Vagina (tissue), 2 donors: ENCODE measurements at places on chromosomes 1 and 21.

DNA sequence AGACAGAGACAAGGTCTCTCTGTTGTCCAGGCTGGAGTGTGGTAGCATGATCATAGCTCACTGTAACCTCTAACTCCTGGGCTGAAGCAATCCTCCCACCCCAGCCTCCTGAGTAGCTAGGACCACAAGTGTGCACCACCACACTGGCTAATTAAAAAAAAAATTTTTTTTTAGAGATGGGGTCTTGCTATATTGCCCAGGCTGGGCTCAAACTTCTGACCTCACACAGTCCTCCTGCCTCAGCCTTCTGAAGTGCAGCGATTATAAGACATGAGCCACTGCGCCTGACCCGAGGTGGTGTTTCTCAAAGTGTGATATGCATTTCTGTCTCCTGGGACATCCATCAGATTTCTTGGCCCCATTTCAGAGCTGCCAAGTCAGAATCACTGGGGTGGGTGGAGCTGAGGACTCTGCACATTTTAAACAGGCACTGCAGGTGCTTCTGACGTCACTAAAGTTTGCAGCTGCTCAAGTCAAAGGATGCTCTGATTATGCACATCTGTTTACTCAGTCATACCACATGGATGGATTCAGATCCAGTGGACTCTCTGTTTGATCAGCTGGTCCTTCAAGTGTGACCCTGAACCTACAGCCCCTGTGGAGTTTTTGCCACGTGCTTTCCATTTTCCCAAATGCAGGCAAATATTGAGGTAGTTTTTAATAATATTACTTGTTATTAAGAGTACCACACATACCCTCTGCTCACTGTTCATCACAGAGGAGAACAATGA is 21.4 kb downstream of the TGFB2 start:
- no peak for DNase-seq

DNA sequence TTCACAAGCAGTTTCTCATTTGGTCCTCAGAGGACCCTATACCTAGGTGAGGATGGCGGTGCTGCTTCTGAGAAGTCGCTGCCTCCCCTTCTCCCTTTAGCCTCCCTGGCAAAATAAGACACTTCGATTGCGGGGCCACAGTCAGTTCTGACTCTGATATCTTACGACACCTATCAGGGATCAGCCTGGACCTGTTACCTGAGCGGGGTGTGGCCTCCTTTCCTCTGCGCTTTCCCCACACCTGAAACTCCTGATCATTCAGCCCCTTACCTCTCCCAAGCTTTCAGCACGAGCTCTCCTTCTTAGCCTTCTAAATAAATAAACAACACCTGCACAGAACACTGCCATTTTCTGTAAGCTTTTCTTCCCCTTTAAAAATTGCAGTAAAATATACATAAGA is 24.6 kb upstream of the GPR137B start:
- DNase-seq = no peak

DNA sequence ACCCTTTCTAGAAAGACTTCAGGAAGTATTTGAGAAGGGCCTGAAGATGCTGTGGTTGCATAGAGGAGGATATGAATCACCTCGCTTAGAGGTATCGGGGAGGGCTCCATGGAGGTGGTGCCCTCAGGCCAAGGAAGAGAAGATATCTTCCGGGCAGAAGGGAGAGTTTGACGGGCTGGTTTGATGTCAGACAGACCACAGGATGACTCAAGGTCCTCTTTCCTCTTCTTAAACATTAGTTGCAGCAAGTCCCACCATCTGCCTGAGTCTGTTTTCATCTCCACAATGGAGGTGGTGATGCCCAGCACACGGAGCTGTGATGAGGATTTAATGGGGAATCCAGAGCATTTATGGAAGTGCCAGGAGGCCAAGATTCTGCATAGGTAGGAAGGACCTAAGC is 25.1 kb upstream of the RUNX3 start:
- DNase-seq = no peak

GRCh38 chr21:37531431-37531932 is 164.9 kb downstream of the DYRK1A start:
- DNase-seq = peak; percentile 71

DNA sequence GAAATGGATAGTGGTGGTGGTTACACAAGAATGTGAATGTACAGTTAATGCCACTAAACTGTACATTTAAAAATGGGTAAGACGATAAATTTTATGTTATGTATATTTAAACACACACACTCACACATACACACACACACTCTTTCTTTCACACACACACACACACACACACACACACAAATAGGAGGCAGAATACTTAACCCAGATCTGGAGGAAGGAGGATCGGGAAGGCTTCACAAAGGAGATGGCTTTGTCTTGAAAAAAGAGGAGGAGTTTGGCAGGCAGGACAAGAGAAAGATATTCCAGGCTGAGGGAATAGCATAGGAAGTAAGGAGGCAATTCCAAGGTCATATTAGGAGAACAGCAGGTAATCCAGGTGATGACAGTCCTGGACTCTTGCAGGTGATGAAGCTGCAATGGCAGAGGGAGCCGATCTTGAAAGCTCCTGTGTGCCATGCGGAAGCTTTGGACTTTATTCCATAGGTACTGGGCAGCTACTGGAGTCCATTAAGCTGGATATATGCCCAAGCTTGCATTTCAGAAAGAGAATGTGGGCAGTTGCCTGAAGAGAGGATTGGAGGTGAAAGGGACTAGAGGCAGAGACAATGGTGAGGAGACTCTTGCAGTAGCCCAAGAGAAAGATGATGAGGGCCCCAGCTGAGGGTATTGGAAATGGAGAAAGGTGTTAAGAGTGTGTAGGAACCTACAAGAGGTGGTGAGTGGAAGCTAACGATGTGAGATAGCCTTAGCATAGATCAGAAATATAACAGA is 15.4 kb upstream of the LYST start:
- no peak for DNase-seq

- no peak for DNase-seq
These were observed 14.0 kb downstream of the WNT3A start for GRCh38 chr1:228020686-228021354.

DNA sequence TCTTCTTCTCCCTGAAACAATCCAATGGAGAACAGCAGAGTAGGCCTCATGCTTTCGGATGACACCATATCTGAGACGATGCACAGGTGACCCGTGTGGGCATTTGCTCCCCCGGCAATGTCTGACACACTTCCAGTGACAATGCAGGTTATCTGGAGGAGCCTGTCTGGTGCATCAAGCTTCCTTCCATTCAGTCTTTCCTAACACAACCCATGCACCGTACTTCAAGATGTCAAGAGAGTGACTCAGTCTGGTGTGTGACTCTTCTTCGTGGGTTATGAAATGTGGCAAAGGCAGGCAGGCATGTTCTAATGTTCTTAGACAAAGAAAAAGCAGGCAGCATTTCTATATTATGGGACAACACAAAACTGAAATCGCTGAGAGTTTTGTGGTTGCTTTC is 159.1 kb downstream of the EDEM3 start:
- DNase-seq = no peak

GRCh38 chr1:60171801-60172200 is 98.2 kb upstream of the C1orf87 start:
- DNase-seq = no peak

GRCh38 chr1:230681599-230681998 is 32.3 kb downstream of the AGT start:
- DNase-seq = no peak

GRCh38 chr1:17207540-17207939 is 2.6 kb downstream of the PADI1 start:
- no peak for DNase-seq

DNA sequence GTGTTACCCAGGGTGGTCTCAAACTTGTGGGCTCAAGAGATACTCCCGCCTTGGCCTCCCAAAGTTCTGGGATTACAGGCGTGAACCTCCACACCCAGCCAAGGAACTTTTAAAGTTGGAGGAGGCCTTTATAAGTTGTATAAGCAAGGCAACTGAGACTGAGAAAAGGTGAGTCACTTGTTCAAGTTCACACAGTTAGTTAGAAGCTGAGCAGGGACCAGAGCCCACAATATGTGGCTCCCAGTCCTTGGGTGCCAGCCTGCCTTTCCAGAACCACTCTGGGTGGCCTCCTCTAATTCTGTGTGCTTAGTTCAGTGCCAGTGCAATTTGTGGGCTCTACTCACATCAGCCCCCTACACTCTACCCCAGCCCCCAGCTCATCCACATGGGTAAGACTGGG is 3.7 kb downstream of the RAB25 start:
- DNase-seq = no peak

DNA sequence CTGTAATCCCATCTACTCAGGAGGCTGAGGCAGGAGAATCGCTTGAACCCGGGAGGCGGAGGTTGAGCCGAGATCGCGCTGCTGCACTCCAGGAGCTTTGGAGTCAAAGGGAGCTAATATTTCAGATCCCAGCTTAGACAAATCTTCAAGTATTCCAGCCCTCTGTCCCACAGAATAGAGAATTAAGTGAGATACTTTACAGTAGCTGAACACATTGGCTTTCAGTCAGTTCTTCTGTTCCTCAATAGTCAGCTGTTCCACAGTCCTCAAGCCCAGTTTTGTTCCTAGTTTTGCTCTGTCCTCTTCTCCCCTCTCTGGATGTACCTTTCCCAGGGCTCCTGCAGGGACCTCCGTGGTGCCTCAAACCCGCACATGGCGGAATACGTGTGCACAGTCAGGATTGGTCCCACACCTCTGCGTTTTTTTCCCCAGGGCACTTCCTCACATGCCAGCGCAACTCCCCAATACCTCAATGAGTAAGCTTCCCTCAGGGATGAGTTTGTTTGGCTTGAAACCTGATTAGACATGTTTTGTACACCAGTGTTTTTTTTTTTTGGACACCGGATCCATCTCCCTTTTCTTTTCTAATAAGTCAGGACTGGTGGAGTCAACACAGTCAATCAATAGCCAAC is 1.2 kb downstream of the MFN2 start:
- no peak for DNase-seq

DNA sequence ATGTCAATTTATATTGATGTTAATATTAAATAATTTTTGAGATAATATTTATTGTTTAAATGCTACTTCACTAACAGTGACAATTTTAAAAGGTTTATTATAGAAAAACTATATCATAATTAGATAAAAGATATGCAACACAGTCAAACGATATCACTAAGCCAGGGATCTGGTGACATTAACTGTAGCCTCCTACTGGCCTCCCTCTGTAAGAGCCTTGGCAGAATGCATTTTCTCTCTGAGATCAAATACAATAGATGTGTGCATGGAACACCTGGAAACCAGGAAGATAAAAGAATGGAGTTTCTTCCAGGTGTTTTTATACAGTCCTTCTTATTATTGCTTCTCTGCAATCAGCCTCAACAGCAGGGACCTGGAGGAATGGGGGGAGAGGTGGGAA is 1762.1 kb downstream of the BRINP3 start:
- DNase-seq = no peak

DNA sequence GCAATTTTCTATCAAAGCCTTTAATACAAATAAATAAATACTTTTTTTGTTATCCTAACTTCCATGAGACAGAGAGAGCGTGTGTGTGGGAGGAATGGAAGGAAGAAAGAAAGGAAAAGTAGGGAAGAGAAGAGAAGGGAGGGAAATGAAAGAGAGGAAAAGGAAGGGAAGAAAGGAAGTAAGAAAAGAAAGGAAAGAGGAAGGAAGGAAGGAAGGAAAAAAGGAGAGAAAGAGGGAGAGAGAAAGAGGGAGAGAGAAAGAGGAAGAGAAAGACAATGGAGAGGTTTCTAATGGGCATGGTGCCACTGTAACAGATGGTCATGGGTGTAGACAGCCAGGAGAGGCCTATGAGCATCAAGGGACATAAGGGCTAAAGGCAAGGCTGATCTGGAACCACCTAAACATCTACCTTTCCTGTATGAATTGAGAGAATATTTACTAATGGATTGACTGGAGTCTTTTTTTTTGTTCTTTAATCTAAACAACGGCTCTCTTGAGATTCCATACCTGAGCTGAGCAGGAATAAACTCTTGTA is 234.9 kb downstream of the PTPRC start:
- no peak for DNase-seq

DNA sequence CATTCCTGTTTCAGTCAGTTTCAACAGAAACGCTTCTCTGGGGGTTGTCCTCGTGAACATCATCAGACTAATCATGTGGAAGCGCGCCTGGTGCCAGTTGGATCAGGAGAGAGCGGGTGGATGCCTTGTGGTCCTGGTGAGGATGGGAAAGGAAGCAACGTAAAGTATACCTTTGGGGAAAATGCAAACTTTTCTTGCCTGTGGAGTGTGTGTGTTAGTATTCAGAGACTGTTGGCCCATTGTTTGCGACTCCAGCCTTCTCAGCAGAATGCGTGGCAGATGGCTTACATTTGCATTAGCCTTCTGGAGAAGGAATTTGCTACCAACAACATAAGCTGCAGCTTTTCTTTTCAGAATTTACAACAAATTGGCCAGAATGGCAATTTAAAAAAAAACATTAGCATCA is 173.9 kb downstream of the RWDD3 start:
- no peak for DNase-seq
